NCI-H446 (cell line): ENCODE measurements at places on chromosomes 6 and 20.

DNA sequence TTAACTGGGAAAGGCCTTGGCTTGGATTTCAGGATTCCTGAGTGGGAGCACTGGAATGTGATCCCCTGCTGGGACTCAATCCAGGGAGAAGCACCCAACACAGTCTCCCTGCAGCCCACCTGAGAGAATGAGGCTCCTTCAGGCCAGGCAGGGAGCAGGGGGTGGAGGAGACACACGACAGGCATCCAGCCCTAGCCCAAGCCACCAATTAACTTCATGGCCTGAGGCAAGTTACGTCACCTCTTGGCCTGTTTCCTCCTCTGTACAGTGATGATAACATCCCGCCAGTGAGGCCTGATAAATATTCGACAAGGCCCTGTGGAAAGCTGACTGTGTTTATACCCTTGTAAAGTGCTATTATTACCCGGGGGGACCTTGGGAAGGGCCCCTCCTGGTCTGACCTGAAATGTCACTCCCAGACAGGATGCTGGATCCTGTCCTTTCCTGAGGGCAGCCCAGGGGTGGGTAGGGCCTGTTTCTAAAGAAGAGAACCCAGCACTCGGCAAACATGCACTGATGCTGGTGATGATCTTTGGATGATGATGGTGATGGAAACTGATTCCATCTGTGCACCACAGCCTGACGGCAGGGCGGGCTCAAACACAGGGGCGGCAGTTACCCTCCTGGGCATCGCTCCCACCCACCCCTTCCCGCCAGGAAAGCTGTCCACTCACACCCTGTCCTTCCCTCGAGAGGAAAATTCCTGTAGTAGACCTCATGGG, 12.4 kb downstream of the FRS3 start:
- DNase-seq: no peak

DNA sequence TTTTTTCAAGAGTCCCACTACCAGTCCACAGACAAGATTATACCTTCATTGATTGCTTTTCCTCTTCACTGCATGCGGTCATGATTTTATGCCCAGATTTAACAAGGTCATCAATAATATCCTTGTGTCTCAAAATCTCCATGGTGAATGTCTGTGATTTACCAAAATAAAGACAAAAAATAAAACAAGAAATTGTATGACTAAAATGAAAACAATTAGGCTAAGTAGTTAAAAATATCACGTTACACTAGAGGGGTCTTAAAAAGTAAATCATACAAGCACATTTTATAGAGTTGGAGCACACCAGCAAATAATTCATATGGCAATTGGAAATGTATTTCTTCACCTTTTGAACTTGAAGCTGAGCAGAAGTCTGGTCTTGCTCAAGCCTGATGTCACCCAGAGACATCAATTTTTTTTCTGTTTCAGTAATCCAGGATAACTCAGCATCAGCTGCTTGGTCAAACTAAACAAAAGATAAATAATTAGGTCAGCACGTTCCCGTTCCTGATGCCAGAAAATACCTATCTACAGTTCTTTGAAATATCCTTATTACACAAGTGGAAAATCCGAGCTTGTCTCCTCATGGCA, 125.4 kb downstream of the DST start:
- no peak for DNase-seq

DNA sequence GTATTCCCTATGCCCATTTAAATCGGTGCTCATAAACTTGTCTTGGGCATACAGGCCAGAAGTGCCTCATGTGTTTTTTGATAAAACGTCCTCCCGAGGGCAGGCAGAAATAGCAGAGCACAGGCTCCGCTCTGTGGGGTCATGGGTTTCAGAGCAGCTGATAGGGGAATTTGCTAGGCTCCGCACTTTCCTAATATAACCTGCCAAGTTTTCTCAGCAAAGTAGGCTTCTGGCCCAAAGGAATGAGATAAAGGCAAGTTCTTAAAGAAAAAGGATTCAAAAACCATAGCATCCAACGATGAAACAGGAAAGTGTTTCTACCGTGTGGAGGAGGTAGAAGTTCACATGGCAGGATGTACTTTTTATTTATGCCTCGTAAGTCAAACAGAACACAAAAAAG, 69.8 kb upstream of the RALGAPA2 start:
- DNase-seq: no peak

DNA sequence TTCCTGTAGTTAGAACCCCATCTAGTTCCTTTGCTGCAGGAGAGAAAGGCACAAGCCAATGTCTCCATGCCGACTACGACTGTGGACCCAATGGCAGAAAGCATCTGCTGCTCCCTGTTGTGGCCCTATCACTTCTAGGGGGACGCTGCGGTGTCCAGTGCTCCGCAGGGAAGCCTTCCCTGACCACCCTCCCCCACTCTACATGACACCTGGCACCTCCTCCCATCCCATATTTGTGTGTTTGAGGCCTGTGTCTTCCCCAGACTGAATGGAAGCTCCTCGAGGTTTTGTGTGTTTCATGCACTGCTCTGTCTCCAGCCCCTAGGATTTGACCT, 159.5 kb downstream of the DTNBP1 start:
- DNase-seq: no peak

GRCh38 chr6:123000244-123000770, 4.3 kb downstream of the CLVS2 start:
- no peak for DNase-seq

- DNase-seq: no peak
Measured at GRCh38 chr6:170294298-170294730, 3.4 kb upstream of the DLL1 start.

DNA sequence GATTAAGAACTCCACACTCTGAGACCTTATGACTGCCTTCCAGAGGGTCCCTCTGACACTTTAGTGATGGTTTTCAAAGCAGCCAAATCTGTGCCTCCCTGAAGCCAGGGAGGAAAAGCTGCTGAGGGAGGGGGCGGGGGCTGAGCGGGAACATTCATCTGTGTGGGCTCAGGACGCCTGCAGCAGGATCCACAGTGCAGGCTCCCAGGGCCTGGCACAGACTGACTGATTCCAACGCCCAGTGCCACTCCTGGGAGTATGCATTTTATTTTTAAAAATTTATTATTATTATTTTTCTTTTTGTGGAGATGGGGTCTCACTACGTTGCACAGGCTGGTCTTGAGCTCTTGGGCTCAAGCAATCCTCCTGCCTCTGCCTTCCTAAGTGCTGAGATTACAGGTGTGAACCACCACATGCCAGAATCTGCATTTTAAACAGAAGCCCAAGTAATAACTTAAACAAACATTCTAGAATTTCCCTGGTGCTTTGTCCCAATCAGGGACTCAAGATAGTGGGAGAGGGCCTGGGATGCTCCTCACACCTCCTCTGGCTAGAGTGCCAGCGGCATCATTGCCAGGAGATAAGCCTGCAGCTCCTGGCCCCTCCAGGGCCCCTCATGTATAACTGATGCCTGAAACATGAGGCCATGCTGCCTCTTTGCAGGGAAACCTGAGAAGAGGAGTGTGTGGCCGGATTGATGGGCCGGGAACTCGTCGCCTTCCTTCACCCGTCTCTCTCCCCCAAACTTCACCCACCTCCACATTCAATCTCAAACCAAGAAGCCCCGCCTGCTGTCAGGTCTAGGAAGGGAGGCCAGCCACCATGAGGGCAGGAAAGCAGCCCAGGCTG, 438 bp upstream of the TMC2 start:
- no peak for DNase-seq
